ENCODE measurements at places on chromosomes 5 and 9.

- no peak for DNase-seq
Measured at GRCh38 chr5:134708301-134708700, 30.0 kb upstream of the CAMLG start.

GRCh38 chr9:111147041-111147440, 108.8 kb upstream of the LPAR1 start:
- DNase-seq = no peak

DNA sequence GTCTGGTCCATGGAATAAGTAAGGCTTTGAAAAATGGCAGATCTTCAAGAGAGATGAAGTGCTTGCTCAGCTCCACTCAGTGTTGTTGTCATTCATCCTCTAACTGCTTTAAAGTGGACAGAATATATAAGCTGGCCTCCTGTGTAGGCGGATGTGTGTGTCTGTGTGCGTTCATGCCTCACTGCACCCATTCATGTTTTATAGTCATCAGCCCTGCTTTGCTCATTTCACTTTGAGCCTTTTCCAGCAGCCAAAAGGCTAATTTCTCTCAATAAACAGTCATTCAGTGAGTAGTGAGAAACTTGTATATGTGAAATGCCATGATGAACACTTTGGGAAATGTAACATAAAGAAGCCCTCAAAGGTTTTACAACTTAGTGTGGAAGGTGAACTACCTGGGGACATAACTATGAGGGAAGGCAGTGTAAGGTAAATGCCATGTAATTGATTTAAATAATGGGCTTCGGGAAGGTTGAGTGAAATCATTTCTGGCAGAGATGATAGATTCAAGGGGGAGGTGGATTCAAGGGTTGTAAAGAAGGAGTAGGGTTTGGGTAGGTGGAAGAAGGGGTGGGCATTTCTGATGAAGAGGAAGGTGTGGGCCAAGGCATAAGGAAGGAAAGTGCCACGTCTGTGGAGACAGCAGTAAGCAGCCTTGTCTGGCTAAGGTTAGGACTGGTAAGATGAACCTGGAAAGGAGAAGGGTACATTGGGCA, 15.7 kb downstream of the TTC23L start:
- DNase-seq = no peak

DNA sequence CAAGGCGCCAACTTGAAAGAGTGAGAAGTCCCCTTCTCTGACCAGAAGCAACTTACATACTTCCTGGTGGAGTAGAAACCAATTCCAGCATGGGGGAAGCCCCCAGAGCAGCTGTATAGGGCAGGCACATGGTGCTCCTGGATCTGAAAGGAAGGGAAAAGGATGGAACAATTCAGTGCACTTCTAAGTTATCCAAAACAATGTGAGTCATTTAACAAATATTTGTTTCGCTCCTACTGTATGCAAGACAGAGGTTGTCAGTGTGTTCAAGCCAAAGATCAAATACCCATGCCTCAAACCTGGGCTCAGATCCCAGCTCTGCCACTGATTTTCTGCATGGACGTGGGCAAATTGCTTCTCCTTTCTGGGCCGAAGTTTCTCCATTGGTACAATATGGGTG, 67.1 kb downstream of the LHX2 start:
- DNase-seq = no peak

DNA sequence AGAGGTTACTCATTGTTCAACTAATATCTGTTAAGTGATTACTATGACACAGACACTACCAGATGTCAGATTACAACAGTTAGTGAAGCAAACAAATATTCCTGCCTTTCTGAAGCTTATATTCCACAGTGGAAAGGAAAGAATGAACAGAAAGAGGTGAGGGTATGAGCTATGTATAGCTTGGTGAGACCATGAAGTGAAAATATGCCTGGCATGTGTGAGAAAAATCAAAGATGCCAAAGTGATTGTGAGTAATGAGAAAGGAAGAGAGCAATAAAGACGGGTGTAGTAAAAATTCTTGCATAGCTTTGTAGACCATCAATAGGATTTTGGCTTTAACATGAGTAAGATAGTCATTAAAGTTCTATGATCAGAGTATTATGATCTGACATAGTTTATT, 734.5 kb upstream of the NUDT12 start:
- peak; percentile 46 for DNase-seq

DNA sequence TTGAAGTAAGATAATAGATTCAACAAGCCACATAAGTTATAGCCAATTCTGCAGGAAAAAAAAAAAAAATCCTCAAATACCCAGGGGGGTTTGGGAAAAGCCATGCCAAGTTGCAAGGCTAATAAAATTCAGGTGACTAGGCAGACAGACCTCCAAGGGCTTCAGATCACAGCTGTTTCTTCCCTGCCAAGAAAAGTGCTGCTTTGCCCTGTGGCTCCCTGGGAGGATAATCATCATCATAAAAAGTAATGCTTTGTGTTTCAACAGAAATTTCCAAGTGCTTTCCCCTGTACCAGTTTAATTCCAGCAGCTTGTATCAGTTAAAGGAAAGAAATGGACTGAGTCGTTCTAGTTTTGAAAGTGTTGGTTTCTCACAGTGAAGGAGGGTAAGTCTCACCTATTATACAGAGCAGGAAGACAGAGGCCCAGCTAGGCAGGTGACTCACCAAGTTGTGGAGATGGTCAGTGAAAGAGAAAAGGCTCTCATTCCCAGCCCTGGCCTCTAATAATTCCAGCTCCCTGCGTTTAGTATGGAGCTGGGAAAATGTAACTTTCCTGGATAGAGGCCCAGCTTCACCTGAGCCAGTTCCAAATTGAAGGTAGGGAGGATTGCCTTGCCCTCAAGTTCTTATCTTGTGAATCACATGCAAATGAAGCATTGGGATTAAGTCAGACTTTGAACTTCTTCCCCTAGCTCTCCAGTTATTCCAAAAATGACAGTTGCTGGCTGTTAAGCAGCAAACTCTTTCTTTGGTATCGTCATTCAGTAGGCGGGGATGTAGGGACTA, 263.4 kb downstream of the GRIA1 start:
- DNase-seq = no peak

GRCh38 chr5:138947780-138948179, 72.6 kb upstream of the LRRTM2 start:
- DNase-seq = no peak

DNA sequence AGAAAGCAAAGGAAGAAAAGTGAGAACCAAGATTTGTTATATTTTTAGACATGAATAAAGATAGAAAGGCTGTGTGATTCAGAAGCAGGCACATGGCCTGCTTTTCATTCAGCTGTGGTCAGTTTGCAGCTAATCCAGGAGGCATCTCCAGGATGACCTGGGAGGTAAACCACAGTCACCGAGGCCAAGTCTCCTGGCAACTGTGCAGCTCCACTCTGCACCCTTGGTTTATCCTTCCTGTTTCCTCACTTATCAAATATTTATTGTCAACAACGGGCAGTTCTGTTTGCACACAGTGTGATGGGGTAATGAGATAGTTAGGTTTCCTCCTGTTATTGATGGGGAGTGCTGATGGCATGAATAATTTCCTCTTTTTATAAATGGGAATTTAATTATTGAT, 243.0 kb downstream of the PSAT1 start:
- DNase-seq = no peak

DNA sequence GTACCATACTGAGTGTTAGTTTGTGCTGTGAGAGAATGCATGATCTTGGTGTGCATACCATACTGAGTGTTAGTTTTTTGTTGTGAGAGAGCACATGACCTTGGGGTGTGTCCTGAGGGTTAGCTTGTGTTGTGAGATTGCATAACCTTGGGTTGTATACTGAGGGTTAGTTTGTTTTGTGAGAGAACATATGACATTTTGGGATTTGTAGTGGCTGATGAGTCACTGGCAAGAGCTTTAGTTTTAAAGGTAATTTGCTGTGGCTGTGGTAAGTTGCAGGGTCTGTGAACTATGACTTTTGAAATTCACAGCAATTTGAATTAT, 1068.3 kb upstream of the EDIL3 start:
- DNase-seq = no peak

GRCh38 chr9:35424356-35425352, 65.3 kb upstream of the RUSC2 start:
- no peak for DNase-seq

GRCh38 chr9:78958892-78959291, 612.9 kb upstream of the TLE4 start:
- no peak for DNase-seq

DNA sequence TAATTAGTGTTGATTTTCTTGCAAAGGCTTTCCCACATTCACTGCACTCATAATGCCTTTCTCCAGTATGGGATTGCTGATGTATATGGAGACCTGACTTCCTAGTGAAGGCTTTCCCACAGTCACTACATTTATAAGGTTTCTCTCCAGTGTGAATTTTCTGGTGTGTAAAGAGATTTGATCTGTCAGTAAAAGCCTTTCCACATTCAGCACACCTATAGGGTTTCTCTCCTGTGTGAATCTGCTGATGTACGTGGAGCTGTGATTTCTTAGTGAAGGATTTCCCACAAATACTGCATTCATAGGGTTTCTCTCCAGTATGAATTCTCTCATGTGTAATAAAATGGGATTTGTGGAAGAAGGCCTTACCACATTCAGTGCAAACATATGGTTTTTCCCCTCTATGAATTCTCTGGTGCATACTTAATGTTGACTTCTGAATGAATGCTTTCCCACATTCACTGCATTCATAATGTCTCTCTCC, 31.1 kb downstream of the ZNF484 start:
- DNase-seq = no peak

DNA sequence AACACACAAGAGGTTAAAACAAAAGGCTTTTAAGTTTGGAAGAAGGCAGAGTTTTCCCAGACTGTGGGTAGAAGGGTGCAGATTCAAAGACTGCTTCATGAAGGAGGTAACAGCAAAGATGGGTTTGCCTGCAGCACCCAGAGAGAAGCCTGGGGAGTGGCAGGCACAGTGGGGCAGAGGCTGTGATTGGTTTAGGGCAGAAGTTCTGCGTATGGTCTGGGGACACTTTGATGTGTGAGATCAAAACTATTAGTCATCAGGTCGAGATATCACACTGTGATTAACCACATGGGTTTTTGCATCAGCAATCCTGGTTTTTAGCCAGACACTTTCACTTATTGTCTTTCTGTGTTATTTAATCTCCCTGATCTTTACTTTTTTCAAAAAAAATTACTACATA, 188.8 kb upstream of the GLRA1 start:
- no peak for DNase-seq

GRCh38 chr5:32312595-32313332, at the start of gene MTMR12:
Gene MTMR12, minus strand, starts transcription at chr5:32312939. Its CDS starts 101 bp downstream, at chr5:32312838.
- peak; percentile 94 for DNase-seq

GRCh38 chr5:176519810-176520720, 17.1 kb downstream of the RNF44 start:
- no peak for DNase-seq

DNA sequence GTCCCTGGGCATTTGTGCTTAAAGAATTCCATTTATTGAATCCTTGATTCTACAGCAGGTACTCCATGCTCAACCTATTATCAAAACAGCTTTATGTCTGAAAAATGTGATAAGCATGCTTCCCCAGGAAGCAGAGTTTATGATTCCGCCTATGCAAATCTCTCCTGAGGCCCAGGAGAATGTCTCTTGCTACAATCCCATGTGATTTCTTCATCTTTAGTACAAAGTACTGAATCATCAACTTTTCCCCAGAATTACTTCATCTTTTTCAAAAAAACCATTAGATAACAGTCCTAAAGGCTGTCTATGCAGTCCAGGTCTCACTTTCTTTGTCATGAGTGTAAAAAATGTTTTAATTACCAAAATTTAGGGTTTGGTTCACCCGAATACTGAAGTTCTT, 130.2 kb upstream of the ADAMTSL1 start:
- DNase-seq = no peak

- no peak for DNase-seq
Measured at GRCh38 chr5:10199692-10200091, 50.0 kb downstream of the ATPSCKMT start.

DNA sequence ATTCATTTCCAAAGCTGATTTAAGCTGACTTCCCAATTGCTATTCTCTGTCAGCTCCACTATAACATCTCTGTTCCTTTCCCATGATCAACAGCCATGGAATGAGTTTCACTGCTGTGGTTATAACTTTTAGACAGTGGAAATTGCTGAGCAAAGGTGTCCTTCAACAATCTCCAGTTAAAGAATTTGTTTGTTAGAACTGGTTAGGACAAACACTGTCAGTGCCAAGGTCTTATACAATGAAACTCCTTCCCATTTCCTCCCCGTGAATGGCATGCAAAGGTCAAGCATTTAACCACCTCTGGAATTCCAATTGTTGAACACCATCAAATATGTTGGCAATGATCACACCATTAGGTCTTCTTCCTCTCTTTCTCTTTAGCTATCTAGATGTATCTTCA, 45.7 kb upstream of the GHR start:
- no peak for DNase-seq

DNA sequence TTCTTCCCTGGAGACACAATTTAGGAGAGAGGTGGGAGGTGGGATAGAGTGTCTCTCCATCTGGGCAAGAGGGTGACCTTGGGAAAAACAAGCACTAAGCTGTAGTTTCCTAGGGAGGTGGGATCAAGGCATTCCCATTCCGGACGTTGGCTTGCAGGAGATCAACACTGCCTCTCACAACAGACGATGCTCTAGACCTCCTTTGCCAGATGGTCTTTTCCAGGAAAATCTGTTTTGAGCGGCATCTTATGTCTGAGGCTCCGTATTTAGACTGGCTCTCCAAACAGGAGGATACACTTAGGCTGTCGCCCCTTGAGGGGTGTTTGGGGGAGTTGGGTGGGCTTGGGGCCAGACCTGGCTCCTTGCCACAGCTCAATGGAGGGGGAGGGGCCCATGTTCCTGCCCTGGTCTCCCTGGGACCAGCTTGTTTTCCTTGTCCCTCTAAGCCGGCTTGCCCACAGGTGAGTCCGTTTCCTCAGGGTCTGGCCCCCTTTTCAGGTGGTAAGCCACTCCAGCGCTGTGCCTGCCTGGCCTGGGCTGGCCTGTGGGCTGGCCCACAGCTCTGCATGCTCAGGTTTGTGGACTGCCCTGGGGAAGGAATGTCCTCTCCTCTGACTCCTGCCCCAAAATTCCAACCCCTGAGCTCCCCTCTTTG, 2.4 kb downstream of the PSD2 start:
- no peak for DNase-seq

DNA sequence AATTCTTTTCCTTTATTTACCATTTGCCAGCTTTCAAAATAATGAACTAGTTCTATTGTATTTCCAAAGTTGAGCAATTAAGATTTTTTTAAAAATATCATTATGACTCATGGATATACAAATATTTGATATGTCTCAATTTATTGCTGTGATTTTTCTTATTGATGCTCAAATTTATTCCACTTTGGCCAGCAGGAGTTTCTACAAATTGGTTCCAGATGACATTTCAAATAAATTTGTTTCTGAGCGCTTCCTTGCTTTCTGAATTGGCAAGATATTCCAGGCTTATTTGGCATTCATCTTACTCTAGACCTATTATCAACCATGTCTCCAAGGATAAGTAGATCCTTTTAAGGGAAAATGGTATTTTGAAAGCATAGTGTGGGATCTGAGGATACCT, 58.5 kb upstream of the TJP2 start:
- no peak for DNase-seq

DNA sequence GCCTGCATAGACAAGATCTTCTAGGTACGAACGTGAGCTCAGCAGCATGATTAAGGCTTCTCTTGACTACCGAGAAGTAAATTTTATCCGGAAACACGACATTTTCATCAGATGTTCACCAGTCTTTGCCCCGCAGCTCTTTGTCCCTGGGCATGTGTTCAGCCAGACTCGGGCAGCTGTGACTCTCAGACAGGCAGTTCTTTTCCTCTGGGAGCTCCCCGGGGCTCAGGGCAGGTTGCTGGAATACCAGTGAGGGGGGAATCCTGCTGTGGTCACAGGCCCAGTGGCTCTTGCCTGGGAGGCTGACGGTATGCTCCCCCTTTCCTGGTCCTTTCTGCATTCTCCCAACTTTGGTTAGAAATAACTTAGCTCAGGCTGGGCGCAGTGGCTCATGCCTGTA, 186.1 kb downstream of the GNA14 start:
- DNase-seq = no peak
